ENCODE measurements at places on chromosomes 2 and 18.
A peak's percentile ranks its signal among the peaks of the same experiment; 100 is the strongest.

GRCh38 chr18:46946656-46947282 is 29.4 kb downstream of the KATNAL2 start:
- DNase-seq = peak; percentile 10

DNA sequence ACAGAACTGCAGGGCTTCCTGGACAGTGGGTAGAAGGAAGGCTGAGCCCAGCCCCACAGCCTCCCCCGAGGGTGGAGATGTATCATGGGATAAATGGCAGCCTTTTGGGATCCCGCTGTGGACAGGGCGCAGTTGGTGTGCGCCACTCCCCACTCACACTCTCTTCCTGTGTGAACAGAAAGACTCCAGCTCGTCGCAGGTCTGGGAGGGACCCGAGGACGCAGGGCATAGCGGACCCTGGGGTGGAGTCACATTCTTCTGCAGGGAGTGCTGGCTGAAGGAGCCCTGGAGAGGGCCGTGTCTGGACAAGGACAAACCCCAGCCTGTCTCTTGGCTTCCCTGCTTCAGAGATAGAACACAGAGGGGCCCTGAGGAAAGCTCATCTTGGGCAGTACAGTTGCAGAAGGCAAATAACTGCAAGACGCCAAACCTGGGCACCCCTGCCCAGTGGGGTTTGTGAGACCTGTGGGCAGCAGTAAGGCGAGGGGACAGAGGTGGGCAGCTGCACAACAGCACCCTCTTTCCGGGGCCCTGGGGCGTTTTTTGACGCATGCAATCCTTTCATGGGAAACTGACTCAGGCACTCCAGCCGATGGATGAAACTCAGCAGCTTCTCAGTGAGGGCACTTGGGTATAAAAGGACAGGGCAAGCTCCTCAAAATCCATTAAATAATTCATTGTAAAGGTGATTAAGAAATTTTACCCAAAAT is 101.9 kb downstream of the USP40 start:
- DNase-seq = no peak

GRCh38 chr18:30945761-30946160 is 96.8 kb downstream of the DSC3 start:
- DNase-seq = no peak

- no peak for DNase-seq
These were observed 18.4 kb downstream of the KDSR start for GRCh38 chr18:63348508-63349136.

DNA sequence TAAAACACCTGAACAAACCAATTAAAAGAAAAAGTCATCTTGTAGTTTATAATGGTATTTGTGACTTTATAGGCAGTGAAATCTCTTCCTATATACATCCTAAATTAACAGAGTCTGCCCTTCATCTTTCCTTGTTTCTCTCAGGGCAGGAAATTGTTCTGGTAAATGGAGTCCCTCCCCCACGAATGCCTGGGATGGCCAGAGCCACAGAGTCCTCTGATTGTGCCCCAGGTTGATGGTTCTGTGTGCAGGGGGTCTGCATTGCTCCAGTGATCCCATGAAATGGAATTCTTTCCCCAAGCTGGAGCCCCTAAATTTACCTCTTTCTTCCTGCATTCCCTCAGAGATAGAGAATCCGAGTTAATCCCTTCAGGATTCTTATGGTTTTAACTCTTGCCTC is 155.5 kb downstream of the MTX2 start:
- DNase-seq = no peak

GRCh38 chr2:128373451-128374000 is 54.9 kb upstream of the HS6ST1 start:
- no peak for DNase-seq

DNA sequence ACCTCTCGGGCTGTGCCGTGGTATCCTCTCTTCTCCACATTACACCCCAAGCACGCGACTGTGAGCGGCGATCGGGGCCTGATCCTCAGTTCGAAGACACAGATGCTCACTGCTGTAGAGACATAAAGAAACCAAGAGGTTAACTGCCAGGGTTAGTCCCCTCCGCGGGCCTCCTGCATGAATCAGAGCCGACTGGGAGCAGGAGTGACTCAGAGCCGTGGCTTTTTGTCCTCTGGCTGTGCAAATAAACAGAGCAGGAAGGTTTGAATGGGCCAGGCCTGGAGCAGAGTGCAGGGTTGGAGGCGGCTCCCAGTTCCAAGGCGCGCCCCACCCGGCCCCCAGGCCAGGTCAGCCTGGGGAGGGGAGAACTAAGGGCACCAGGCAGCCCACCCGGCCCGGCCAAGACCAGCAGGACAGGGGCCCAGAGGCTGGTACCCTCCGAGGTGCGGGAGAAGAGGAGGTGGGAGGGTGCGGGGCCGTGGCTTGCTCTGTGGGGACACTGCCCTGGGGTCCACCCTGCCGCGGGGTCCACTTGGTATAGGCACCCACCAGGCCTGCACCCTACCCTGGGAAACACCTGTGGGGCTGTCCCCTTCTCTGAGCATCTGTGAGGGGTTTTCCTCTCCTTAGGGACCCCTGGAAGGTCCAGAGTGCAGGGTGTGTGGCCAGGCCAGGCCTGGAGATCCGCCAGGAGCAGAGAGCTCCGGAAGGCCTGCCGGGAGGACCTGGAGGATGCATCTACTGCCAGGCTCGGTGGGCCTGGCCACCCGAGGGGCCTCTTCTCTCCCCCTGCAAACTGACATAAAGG is 16.5 kb downstream of the TWIST2 start:
- DNase-seq = no peak

GRCh38 chr2:28522481-28522880 is 26.6 kb downstream of the PLB1 start:
- no peak for DNase-seq

- no peak for DNase-seq
These were observed 36.8 kb downstream of the COL4A4 start for GRCh38 chr2:227127201-227127600.

DNA sequence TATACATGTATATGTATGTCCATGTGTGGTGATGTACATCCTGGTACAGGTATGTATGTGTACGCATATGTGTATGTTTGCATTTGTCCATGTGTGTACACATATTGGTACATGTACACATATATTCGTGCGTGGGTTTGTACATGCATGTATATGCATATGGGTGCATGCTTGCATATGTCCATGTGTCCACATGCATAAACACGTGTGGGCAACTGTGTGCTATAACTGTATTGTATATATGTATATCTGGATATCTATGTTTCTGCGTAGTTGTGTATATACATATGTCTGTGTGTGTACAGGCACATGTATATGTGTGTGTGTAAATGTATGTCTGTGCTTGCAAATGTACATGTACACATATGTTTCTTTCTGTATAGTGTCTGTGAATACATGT is 858.5 kb downstream of the CNTNAP5 start:
- no peak for DNase-seq

- no peak for DNase-seq
These were observed 226.4 kb upstream of the SALL3 start for GRCh38 chr18:78753240-78753639.

- DNase-seq = no peak
These were observed 102.3 kb upstream of the CYRIA start for GRCh38 chr2:16767789-16768476.

GRCh38 chr18:5704847-5705246 is 161.1 kb upstream of the EPB41L3 start:
- no peak for DNase-seq

DNA sequence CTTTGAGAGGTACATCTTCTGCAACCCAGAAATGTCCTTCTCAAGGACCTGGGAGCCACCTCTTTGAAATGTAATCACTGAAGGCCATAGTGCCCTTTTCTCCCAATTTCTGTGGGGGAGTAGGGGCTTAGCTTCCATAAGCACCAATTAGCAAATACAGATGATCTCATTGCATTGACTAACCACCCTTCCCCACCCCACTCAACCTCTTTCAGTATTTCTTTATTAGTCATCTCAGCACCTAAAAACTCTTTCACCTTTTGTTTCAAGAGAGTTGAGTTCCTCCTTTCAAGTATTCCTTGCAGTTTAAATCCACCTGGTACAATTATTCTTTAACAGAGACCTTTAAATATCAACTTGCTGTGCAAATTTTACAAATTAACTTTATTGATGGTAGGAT is 1011.8 kb upstream of the CDH2 start:
- DNase-seq = no peak

- DNase-seq = no peak
These were observed 35.8 kb downstream of the IMPA2 start for GRCh38 chr18:12017081-12017480.

All from caudate nucleus (tissue), 63 donors.